ENCODE measurements at places on chromosomes 13 and 19.

DNA sequence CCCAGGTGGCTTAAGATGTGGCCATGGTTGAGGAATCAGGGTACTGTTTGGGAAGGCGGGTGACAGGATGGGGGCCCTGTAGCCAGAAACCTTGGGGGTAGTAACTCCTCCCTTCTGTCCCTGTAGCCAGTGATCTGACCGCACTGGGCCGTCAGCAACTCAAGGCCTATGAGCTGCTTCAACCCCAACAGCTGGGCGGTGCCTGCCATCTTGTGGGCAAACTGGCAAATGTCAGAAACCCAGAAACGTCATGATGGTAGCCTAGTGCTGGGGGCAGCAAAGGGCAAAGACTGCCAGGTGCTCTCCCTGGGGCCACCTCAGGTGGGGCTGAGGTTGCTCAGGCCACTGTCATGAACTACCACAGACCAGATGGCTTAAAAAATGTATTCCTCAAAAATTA lies 3.5 kb downstream of the COPE start:
- DNase-seq, result no peak

GRCh38 chr13:51151463-51151862 lies 40.4 kb upstream of the C13orf42 start:
- no peak for DNase-seq

DNA sequence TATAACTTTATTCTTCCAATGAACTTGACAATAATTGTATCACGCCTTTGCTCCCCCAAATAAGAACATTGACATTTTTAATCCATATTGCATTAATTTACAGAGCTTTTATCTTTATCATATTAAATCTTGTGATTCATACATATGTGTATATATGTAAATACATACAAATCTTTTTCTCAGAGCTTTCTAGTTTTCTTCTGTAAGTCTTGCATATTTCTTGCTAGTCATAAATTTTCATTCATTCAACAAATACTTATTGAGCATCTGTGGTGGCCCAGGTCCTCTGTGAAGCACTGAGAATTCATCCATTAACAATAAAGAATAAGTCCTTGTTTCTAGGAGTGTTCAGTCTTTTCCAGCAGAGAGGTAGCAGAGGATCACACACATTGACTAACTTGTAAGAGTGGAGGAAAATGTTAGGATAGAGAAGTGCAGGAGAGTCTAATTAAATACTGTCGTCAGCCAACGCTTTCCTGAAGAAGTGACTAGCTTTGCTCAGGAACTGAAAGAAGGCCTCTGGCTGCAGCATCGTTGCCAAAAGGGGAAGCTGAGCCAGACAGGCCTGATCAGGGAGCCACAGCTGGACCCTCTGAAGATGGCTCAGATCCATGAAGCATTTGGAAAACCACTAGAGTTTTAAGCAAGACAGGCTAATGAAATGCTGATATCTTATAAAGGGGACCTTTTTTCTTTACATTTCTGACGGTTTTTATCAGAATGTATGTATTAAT lies 38.6 kb upstream of the LAMP1 start:
- no peak for DNase-seq

GRCh38 chr19:6204212-6204611 lies 68.7 kb downstream of the ACSBG2 start:
- DNase-seq, result no peak

GRCh38 chr19:18204394-18205199 lies 755 bp upstream of the RAB3A start:
- DNase-seq, result no peak

GRCh38 chr13:20006206-20006605 lies 47.7 kb downstream of the ZMYM2 start:
- DNase-seq, result no peak

DNA sequence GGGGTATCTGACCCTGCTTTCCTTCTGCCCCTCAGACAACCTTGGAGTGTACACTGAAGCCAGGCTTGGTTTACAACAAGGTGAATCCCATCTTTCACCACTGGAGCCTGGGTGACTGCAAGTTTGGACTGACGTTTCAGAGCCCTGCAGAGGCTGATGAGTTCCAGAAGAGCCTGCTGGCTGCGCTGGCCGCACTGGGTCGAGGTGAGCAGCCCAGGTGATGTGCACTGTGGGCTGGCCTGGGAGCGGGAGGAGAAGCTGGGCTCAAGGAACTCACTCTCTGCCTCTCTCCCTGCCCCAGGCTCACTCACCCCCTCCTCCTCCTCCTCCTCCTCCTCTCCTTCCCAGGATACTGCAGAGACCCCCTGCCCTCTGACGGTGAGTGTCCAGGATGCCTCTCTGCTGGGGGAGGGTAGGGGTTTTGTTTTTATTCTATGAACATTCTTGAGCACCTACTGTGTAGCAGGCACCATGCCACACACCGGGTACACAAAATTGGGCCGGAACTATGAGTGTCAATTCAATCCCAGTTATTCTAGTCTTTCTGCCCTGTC lies 3.5 kb downstream of the SPRED3 start:
- no peak for DNase-seq

- DNase-seq, result no peak
These were observed 233.1 kb downstream of the POSTN start for GRCh38 chr13:37365496-37365895.

- DNase-seq, result no peak
These were observed 9.1 kb upstream of the PNMA8A start for GRCh38 chr19:46480415-46480814.

DNA sequence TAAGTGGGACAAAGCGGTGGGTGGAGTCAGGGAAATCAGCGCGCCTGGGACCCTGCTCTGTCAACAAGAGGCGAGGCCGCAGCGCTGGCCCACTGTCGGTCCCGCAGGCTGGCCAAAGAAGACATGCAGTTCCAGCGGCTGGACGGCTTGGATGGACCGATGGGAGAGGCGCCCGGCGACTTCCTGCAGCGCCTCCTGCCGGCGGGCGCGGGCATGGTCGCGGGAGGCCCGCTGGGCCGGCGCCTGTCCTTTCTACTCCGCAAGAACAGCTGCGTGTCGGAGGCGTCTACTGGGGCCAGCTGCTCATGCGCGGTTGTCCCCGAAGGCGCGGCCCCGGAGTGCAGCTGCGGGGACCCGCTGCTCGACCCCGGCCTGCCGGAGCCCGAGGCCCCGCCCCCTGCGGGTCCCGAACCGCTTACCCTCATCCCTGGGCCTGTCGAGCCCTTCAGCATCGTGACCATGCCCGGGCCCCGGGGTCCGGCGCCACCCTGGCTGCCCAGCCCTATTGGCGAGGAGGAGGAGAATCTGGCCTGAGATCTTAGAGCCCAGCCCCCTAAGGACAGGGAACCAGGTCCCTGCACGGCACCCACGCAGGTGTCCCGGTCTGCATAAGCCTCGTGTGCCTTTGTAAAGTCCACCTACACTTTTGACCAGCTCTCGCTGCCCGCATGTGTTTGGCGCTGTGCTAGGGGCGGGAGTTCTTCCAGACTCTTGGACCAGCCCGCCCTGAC lies 6.1 kb downstream of the BEST2 start:
- DNase-seq, result peak; percentile 58
